ENCODE measurements at places on chromosomes 7 and 10.

DNA sequence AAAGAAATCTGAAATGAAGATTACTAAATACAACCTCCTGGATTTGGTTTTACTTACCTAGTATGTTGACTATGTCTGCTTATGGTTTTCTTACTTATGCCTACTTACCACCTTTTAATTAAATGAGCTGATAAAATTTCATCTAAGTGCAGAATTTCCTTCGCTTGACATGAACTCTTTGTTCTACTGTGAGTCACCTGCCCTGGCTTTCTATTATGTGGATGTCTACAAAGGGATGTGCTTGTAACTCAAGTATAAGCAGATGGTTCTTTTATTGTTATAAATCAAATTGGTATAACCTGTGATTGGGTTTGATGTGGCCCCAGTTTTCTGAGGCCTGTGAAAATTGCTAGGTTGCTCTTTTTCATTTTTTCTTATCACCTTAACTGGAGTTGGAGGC is 389.1 kb upstream of the ANKRD30A start:
- DNase-seq, result no peak

DNA sequence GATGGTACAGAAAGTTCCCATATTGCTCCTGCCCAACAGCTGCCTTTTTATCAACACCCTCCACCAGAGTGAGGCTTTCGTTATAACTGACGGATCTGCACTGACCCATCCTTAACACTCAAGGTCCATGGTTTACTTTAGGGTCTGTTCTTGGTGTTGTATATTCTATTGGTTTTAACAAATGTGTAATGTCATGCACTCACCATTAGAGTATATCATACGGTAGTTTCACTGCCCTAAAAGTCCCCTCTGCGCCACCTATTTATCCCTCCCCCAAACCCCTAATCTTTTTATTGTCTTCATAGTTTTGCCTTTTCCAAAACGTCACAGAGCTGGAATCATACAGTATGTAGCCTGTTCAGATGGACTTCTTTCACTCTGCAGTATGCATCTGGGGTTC is 102.8 kb upstream of the TNS3 start:
- no peak for DNase-seq

- DNase-seq, result no peak
These were observed 6.5 kb downstream of the PTF1A start for GRCh38 chr10:23198610-23198939.

DNA sequence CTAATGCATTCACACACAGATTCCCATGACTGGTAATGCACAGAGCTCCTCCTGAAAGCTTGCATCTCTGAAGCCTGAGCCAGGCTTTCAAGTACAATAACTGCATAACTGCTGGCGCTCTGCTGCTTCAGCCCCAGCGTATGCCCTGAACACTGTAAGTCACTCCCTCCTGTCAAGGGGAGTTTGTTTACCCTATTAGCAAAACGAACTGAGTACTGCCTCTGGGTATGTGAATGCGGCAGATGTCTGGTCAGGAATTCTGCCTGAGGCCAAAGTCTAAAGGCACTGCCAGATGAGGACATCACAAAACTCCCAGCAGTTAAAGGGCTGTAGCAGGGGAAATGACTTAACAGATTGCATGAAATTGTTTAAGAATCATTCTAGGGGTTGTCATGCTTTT is 97.7 kb downstream of the NRCAM start:
- DNase-seq, result no peak

- DNase-seq, result no peak
These were observed 37.0 kb downstream of the ADAP1 start for GRCh38 chr7:917255-918117.

DNA sequence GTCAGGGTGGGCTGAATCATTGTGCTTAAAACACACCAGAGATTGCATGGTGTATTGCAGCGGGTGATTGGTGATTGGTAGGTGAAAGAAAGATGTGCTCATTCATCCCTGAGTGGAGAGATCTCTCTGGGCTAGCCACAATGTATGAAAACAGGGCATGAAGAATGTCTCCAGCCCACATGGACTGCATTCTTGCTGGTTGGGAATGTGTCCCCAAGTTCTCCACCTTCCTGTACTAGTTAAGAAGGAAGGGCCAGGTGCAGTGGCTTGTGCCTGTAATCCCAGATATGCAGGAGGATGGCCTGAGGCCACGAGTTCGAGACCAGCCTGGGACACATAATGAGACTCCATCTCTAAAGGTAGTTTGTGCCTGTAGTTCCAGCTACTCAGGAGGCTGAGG is 113.8 kb upstream of the LANCL2 start:
- no peak for DNase-seq

- no peak for DNase-seq
These were observed 618.9 kb upstream of the C7orf33 start for GRCh38 chr7:147971606-147972110.

Data from activated CD8-positive, alpha-beta T cell treated with anti-CD3 and anti-CD28 coated beads for 36 hours (primary cell).